Omental fat pad (tissue), 4 donors: ENCODE measurements at places on chromosomes 4 and X. TPM values are rescaled to one million over a fixed set of nuclear protein-coding genes. Genes with fewer than 3 reads are reported as not detected.

Gene NPY2R
- total RNA-seq, result not detected

Gene CRMP1
- total RNA-seq, result 0.28 TPM

GRCh38 chr4:101346351-101347266 is 717 bp downstream of the PPP3CA start:
- DNase-seq, result peak; percentile 43

- DNase-seq, result no peak
These were observed 30.2 kb upstream of the LGI2 start for GRCh38 chr4:25060963-25061340.

Gene SLIT2
- total RNA-seq, result 13.4 TPM

- no peak for DNase-seq
These were observed 681.8 kb downstream of the CENPC start for GRCh38 chr4:66863481-66863880.

GRCh38 chr4:56424697-56425514 is 10.5 kb downstream of the PPAT start:
- no peak for DNase-seq

GRCh38 chr4:56388306-56388705 is 1.0 kb upstream of the AASDH start:
- DNase-seq, result no peak

Gene IL21
- total RNA-seq, result not detected

DNA sequence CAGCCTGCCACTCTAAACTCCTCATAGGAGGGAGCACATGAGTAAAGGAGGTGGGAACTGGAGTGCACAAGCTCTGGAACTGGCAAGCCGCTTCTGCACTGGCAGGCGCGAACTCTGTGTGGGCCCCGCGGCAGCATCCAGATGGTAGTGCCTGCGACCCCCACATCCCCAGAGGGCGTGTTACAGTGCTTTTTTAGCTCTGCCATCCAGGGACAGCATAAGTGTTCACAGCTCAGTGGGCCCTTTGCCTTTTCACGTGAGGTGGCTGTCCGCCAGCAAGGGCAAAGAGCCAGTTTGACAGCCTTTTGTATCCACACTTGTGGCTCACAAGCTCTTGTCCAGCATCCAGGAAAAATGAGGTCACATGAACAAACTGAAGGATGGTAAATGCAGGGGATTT is 581.6 kb upstream of the DIAPH2 start:
- no peak for DNase-seq

DNA sequence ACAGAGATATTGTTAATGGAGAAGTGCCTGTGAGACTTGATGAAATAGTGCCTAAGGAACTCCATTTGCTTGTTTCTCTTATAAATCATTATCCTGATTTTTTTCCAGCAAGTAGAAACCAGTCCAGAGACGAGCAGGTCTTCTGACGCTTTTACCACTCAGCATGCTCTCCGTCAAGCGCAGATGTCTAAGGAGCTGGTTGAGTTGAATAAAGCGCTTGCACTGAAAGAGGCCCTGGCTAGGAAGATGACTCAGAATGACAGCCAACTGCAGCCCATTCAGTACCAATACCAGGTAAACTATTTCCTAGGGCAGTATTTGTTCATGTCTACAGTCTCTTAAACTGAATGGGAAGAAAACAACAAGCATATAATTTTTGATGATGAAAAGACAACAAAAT is 63.6 kb downstream of the KIF4A start:
- DNase-seq, result no peak

Gene SUPT20HL2
- 0.19 TPM for total RNA-seq

- DNase-seq, result no peak
These were observed 607.8 kb upstream of the HS3ST1 start for GRCh38 chr4:12036450-12036849.

Gene KLB
- total RNA-seq, result 7.9 TPM

- no peak for DNase-seq
These were observed 94.2 kb downstream of the CDS1 start for GRCh38 chr4:84677093-84677492.

DNA sequence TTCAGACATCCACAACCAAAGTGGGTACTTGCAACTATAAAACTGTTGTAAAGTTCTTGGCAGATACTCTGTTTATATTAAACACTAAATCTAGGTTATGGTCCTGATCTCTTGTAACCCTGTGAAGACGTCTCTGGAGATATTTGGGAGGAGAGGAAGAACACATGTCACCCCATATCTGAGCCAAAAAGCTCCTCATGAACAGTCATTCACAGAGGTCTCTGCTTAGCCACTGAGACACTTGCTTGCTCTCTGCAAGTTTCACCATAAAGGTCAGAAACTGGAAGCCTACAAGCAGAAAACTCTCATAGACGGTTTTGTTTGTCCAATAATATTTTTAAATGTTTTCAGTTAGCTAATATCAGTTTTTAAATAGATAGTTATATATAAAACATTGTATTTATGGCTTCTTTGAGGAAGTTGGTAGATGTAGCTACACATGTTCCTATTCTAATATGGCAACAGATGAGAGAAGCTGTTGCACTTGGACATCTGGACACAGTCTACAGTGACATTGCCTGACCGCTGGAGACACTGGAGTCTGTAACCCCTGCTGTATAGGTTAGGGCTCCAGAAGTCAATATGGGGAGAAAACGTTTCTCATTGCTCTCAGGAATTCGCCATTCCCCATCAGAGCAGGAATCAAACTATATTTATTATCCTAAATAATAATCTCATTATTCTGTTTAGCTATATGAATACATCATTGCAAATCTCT is 73.6 kb downstream of the C4orf46 start:
- no peak for DNase-seq

GRCh38 chr4:153273751-153274150 is 69.5 kb downstream of the TRIM2 start:
- DNase-seq, result no peak

Gene MGARP
- total RNA-seq, result 20.6 TPM

DNA sequence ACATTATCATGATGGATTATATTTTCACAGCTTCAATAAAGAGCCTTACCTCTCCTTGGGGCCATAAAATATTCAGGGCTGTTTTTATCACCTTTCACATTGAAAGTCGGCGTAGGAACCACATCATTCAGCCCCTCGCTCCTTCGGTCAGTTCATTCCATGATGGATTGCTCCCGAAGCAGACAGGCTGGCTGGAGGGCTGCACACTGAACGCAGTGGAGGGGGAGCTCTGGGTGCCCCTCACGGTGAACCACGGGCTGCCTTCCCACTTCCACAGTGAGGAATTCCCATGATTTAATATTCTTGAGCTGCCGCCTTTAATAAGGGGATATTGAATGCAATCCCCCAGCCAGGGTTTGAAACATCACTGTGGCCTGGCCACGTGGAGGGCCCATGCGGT is 16.0 kb downstream of the PPP2R2C start:
- no peak for DNase-seq

DNA sequence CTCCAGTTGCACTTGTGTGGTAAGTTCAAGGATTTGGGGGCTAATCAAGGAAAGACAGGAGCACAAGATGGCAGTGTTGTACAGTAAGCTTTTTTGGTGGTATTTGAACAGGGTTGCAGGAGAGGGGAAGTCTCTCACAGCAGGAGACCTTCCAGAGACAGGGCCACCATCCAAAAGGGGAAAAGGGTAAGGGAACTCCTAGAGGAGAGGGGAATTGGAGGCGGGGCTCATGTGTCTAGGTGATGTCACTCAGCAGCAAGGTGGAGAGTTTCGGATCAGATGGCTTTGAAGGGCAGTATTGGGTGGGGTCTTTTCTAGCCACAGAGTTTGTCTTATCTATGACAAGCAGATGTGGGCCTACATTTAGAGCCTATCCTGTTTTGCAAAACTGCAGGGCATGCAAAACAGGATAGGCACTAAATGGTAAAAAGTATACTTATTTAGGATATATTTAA is 13.4 kb upstream of the RNF175 start:
- DNase-seq, result no peak

Gene ATP1B4
- not detected for total RNA-seq

DNA sequence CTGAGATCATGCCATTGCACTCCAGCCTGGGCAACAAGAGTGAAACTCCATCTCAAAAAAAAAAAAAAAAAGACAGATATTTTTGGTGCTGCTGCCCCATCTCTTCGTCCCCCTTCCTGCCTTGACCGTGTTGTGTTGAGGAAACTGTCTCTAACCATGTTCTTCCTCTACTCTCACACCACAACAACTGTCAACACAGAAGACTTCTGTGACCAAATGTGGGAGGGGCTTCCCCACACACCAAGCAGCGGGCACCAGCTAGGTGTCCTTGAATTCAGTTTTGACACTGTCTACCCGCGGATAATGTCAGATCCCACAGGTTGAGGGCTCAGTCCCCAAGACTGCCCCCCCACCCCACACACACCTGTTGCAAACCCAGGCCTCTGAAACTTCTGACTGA is 104.7 kb upstream of the BCOR start:
- DNase-seq, result no peak

DNA sequence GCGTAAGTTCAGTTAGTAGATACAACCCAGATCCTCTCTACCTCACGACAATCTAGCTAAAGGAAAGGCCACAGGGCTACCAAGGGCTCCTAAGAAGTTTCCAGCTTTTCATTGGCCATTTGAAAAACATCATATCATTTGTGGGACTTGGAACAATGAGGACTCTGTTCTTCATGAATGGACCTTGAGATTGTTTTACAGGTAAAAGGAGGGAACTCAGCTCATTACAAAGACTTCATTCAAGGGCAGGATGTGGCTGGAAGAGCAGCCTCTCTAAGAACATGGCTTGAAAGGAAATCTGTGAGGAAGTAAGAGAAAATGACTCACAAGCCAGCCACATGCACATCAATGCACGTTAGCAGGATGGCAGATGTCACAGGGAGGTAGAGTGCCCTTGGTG is 105.9 kb upstream of the SLC7A11 start:
- DNase-seq, result no peak

DNA sequence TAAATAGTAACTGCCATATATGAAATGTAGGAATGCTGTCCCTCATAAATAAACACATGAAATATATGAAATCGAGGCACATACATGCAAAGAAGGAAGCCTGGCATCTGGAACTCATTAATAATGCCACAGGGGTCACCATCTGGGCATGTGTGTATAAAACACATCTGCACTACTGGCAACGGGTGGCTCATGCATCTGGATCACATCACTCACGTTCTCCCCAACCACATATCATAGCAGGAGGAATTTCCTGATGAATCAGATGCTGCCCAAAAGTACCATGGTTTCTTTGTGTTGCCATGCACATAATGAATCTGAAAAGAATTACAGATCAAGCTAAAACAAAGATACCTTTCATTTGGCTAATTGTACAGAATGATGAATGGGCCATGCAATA is 28.6 kb downstream of the RNF175 start:
- no peak for DNase-seq

GRCh38 chrX:3582451-3582850 is 131.0 kb downstream of the PRKX start:
- no peak for DNase-seq
